Cortex of kidney (tissue), 1 donor: ENCODE measurements at places on chromosomes 7 and 10.

DNA sequence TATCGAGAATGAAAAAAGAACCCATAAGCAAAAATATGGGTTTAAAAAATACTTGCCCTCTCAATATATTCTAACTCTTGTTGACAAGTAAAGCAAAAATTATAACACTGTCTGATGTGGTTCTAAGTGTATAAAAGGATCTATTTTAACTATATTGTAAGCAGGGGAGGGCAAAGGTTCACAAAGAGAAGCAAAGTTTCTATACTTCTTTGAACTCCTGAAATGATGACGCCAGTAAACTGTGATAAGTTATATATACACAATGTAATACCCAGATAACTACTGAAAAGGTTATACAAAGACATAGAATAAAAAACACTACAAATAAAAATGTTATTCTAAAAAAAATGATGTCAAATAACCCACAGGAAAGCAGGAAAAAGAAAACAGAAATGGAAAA lies 37.1 kb downstream of the PDLIM1 start:
- DNase-seq = no peak

DNA sequence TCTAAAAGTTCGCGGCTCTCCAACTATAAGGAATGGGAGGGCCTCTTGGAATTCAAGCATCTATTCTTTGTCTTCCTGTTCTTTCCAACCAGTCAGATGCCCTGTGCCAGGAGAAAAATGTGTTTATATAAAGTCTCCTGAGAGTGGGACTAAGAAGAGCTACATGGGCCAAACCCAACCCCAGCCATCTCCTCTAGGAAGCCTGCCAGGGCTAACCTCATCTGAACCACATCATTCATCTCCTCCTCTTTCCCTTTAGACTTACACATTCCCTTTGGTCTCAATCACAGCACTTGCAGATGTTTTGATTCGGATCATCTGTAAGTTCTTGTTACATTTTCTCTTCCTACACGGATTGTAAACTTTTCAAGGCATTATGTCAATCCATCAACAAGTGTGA lies 62.6 kb downstream of the DOCK4 start:
- no peak for DNase-seq

- no peak for DNase-seq
Measured at GRCh38 chr10:85604884-85605283, 761.7 kb downstream of the GRID1 start.

DNA sequence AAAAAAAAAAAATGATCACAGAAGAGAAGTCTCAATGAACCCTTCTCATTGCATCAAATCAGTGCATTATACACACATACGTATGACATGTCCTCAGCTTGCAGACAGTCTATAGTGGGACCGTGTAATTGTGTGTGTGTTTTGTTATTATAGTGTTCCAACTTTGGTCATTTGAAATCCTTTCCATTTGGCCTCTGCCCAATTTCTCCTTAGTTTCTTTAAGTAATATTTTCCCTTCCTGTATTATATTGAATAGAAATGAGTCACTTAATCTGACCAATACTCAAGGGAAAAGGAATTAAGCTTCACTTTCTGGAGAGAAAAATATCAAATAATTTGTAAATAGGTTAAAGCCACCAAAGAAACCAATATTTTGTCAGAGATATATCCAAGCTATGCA lies 415.5 kb upstream of the SORCS1 start:
- DNase-seq = no peak

GRCh38 chr10:28981007-28981406 lies 303.7 kb downstream of the BAMBI start:
- DNase-seq = no peak

DNA sequence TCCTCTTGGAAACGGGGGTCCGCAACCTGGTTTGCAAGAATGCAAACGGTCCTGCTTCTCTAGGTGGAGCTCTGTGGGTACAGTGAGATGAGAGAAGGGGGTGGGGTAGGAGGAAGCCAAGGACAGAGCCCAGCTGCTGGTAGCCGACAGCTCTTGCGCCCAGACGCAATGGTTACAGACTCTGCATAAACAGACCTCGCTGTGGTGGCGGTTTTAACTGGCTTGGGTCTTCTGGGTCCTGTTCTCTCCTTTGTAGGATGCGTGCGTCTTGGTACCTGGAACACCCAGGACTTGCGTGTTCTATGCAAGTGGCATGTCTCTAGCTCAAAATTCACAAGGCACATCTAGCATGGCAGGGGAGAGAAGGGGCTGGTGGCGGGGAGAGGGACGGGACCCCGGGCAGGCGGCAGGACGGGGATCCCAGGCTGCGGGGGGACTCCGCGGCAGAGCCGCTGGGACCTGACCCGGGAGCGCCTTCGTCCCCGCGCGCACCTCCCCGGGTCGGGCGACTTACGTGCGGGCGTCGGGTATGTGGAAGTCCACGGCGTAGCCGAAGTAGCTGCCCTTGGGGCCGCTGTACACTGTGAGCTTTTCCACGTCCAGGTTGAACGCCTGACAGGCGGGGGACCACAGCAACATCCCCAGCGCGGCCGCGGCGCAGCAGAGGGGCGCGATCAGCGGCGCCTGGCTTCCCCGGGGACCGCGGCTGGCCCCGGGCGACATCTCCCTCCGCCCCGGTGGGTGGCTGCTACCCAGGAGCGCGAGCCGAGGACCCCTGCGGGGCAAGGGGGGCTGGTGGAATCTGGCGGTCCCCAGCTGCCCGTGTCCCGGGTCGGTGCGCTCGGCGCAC lies 448 bp downstream of the ITGA8 start:
- DNase-seq = no peak

DNA sequence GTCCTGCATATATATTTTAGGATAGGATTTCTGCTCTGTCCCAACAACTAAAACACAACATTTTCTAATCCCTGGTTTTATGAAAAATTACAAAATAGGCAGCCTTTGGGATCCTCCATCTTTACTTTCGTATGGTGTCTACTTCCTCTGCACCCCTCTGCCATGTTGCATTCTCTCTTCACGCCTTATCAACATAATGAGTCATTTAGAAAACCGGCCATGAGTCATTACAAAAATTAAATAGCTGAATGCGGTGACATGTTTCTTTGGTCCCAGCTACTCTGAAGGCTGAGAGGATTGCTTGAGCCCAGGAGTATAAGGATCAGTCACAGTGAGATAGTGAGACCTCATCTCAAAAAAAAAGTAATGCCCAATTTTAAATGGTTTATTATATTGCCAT lies 148.1 kb upstream of the CELF2 start:
- DNase-seq = no peak

DNA sequence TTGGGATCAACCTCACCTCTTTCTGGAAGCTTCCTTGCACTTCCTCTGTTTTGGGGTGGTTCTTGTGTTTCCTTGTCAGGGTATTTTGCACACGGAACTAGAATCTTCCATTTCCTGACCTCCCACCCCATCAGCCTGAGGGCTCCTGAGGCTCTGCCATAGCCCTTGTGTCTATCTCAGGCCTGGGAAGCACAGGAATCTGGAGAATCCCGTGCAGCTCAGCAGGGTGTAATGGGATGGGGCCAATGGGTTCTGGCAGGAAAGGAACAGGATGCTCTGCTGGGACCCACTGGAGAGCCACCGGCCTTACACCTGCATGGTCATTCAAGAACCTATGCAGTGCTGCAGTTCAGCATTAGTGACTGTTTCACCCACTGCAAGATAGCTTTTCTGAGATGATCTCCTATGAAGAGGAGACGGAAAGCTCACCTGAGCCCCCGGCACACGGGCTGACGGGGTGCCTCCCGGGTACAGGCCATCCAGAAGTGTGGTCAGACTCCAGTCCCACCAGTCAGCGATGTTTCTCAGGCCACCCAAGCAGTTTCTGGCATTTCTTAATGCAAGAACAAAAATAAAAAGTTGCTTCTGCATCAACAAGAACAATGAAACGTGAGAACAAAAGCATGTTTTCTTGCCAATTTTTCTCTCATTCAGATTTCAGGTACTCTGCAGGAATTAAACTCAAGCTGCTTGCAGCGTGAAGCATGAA lies 133.2 kb downstream of the PKD1L1 start:
- no peak for DNase-seq

GRCh38 chr10:16195894-16196293 lies 240.9 kb upstream of the PTER start:
- no peak for DNase-seq

DNA sequence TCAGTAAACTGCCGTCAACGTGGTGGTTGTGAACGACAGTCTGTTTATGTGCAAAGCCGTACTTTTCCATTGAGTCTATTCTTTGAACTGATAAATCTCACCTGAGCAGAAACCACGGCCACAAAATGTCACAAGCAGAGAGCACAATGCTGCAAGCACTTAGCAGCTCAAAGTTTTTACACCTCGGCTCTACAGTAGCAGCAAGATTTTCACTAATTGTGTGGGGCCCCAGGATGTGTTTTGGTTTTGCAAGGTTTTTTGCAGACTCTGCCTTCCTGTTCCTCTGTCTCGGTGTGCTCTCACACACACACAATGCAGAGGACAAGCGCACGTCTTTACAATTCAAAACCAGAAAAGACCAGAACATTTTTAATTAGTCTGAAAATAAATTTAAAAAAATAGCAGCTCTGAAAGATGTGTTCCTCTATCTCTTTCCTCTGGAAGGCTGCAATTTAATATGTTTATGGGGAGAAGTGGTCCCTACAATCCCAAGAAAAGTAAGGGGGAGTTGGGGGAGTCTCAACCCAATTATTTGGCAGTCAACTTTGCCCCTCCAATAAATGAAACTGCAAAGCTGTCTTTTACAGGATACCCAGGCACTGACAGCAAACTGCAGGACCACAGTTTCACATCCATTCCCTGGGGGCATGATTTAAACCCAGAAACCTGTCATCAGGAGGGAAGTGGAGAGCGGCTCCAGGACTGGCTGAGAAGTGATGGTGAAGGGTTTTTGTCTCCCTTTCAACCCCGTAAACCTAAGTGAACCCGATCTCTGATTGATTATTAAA lies 73.8 kb upstream of the SFMBT2 start:
- no peak for DNase-seq

DNA sequence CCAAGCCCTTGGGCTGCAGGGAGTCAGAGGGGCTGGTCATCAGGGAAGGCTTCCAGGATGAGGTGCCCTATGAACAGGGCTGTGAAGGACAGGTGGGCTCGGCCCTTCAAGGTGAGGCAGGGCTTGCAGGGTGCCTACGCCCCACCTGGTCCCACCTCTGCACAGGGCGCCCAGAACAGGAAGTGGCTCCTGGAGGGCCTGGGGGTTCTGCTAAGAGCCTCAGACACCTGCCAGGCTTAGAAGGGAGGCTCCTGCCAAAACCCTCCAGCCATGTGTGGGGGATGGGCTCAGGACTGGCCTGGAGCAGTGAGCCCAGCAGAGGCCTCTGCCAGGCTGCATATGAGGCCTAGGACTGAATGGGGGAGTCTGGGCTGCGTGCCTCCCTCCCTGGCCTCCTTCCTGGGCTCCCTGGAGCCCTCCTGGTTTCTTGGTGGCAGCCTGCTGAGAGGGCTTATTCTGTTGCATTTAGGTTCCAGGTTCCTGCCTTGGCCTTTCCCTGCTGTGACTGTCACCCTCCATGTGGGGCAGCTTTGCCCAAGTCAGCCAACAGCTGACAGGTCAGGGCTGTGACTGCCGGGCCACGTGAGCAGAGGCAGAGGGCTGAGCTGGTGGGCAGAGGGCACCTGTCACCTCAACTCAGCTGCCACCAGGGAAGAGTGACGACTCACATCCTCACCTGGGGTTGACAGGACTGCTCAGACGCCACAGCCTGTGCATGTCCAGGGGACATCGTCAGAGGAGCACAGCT lies 45.2 kb upstream of the MSMB start:
- no peak for DNase-seq
